Suppressor macrophage treated with lipopolysaccharide for 4 hours (primary cell): ENCODE measurements at places on chromosomes 1 and 21.

DNA sequence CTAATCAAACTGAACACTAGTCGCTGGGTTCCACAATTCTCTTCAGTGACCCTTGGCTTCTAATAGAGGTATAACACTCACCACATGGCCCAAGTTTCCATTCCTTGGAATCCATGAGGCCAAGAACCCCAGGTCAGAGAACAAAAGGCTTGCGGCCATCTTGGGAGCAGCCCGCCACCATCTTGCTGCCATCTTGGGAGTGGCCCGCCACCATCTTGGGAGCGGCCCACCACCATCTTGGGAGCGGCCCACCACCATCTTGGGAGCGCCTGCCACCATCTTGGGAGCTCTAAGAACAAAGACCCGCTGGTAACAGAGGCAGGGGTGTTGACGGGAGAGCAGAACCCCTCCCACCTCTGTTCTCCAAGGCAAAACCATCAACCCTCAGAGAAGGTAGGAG, 493.4 kb downstream of the MATN1 start:
- no peak for DNase-seq

DNA sequence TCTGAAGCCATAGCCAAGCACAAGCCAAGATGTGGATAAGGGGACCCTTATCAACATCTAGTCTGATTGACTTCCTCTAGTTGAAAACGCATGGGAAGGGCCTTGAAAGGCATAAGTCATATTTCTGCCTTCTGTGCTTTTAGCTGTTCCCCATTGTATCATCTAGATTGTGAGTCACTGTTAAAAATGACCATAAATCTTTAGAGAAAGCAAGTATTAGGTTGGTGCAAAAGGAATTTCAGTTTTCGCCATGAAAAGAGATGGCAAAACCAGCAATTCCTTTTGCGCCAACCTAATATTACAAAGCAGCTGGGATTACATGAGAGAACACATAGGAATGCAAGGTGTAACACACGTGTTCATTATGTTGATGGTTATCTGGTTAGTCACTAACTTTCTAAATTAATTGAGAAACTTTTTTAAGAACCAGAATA, 63.6 kb downstream of the CLIC6 start:
- no peak for DNase-seq

DNA sequence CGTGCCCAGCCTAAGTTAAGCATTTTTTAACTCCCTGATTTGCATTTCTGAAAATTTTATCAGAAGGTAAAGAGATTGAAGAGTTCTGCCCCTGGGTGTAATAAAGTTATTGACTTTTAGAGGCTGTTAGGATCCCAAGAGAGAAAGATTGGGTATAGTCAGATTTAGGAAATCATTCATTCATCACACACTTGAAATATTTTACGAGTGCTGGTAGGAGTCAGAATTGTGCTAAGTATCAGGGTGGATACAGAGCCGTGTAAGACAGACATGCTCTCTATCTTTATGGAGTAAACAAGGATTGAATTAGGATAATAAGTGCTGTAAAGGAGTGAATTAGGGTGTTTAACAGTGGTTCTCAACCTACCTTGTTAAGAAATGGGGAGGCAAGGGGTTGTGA, 3.0 kb downstream of the SZT2 start:
- no peak for DNase-seq

DNA sequence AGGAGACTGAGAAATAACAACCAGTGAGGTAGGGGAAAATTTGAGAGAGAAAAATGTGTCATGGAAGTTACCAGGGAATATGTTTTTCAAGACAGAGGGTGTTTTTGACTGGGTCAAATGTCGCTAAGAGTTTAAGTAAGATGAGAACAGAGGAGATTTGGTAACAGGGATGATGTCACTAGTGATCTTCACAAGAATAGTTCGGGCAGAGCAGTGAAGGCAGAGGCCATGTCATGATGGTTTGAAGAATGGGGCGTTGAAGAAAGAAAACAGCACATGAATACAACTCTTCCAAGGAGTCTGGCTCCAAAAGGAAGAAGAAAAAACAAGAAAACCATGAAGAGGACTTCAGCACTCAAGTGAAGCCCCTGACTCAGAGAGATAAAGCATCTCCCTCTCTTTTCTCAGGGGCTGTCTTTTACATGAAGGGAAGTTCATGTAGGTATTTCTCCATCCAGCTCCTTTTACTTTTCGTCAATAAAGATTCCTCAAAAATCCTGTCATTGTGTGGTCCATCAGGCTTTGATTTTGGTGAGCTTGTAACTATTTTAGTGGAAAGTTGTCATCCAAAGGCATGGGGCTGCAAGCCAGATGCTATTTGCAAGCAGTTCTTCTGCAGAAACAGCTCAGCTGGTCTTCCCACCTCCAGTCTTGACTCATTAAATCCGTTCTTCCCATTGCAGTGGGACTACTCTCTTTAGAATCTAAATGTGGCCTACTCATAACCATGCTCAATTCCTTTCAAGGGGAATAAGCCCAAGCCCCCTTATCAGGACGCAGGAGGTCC, 397.3 kb downstream of the LMX1A start:
- DNase-seq = no peak

DNA sequence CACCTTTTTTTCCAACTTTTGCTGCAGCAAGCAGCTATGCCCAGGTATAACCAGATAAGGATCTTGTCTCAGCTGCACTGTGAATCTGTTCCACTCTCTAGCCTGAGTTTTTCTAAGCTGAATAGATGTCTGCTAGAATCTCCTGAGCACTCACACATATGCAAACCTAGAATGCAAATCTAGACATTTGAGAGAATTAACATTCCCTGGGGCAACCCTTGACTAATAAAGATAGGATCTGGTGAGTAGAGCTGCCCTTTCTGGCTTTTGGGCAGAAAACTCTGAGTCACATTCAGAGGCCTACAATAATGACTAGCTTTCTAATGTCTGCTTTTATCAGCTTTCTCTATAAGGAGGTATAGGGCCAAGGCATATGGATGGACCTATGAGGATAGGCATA, 61.4 kb upstream of the BARHL2 start:
- no peak for DNase-seq

DNA sequence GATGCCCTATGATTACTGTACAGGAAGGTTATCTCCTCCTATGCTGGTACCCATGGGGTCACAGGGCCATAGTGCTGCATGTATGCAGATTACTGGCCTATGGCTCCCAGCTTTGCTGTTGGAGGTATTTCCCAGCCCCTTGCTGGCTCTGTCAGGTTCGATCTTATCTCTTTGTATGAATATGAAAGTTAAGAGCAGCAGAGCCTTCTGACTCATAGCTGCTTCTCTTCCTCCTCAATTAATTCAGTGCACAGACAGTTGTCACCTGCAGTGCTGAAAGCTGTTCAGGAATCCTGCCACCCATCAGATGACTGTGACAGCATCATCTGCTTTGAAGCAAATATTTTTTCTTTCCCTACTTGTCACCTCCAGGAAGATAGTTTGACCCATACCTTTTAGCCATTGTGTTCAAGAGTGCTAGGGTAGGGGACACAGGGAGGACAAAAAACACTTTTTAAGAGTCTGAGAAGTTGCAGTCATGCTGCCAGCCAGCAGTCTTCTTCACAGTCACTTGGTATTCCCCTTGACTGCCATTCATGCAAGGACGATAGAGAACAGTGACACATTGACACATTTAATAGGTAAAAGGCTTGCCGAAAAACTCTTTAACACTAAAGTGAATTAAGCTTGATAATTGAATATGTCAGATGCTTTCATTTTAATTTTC, 73.1 kb downstream of the KIF1B start:
- DNase-seq = no peak

GRCh38 chr1:81920886-81921285, 120.2 kb downstream of the ADGRL2 start:
- no peak for DNase-seq

DNA sequence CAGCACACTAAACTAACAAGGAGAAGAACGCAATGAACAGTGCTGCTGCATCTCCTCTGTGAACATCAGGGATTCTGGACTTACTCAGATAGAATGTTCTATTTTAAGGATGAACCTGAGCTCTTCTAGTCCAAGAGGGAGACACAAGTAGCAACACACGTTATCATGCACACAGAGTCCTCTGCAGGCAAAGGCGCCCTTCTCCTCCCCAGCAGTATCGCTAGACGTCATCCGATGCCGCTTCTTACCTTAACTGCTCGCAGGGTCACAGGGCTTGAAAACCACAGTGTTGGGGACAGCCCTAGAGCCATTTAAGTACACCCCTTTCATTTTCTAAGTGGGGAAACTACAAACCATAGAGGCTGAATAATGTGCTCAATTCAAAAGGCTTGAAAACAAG, 74.5 kb downstream of the HIVEP3 start:
- DNase-seq = no peak
